ENCODE measurements at places on chromosomes 7 and 10.

- DNase-seq: no peak
Measured at GRCh38 chr10:71243756-71244395, 31.5 kb downstream of the UNC5B start.

- peak; percentile 12 for DNase-seq
Measured at GRCh38 chr10:101292194-101293006, 61.6 kb upstream of the BTRC start.

DNA sequence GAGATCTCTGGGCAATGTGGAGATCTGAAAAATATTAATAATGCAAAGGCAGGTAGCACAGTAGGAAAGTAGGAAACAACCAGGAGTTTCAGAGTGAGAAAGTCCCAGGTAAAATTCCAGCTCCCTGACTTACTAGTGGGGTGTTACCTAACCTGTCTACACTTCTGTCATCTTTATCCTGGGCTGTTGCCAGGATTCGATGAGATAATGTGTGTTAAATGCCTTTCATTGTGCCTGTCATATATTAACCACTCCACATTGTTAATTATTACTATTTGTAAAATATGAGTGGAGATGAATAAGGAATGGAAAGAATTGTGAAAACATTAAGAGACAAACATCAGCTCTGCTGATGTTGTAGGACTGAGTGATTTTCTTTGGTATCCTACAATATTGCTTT lies 50.0 kb upstream of the FRMD4A start:
- DNase-seq: no peak

DNA sequence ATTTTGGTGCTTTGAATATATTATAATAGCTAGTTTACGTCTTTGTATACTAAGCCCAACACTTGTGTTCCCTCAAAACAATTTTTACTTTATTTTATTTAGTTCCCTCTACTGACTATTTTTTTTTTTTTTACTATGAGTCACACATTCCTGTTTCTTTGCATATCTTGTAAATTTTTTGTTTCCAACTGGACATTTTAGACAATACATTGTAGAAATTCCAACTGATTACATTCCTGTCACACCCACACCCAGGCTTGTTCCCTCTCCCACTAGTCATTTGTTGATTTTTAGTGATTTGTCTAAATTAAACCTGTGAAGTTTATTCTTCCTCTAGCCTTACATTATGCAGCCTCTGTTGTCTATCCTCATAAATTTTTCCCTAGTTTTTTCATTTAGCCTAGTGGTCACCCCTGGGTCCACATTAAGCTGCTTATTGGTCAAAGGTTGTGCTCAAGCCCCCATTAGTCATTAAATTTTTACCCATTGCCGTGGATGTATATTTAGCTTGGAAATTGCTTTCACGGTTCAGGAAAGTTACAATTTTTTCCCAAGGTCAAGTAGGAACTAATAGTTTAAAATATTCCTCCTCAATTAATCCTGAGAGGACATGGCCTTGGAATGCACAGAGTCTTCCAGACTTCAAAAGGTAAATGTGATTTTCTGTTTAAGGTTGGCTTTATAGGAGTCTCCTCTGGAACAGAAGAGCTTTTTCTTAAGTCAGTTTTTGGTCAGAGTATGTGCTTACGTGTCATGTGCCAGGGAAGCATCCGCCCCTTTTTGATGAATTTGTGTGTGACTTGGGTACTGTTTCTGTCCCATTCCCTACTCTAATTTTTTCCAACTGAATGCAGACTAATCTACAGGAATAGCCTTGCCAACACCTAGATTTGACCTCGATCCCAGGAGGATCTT lies 207.6 kb upstream of the TMEM72 start:
- DNase-seq: no peak

- no peak for DNase-seq
Measured at GRCh38 chr7:12518920-12519681, 51.4 kb upstream of the SCIN start.

DNA sequence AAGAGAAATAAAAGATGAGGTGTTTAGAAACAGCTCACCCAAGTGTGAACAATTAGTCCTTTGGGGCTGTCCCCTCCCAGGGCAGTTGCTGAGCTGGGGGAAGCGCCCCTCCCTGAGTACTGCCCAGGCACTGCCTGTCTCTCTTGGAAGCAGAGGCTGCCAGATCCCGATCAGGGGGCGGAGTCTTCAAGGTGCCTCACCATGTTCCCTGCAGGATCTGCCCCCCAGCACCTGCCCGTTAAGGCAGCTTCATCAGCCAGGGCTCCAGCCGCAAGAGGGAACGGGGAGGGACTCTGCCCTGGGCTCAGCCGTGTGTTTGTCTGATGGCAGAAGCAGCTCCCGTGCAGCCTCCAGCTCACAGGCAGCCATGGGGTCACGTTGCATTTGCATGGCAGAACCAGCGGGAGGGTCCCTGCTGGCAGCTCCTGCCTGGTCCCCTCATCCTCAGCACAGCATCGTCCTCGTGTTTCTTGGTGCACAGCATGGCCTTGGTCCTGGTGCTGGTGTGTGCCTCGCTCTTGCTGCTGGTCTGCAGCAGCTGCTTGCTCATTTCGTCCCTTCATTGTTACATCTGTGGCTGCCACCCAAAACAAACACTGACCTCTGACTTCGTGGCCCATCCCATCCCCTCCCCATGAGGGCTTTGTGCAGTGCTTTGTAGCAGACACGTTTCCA lies 10.7 kb upstream of the DPYSL4 start:
- DNase-seq: no peak

DNA sequence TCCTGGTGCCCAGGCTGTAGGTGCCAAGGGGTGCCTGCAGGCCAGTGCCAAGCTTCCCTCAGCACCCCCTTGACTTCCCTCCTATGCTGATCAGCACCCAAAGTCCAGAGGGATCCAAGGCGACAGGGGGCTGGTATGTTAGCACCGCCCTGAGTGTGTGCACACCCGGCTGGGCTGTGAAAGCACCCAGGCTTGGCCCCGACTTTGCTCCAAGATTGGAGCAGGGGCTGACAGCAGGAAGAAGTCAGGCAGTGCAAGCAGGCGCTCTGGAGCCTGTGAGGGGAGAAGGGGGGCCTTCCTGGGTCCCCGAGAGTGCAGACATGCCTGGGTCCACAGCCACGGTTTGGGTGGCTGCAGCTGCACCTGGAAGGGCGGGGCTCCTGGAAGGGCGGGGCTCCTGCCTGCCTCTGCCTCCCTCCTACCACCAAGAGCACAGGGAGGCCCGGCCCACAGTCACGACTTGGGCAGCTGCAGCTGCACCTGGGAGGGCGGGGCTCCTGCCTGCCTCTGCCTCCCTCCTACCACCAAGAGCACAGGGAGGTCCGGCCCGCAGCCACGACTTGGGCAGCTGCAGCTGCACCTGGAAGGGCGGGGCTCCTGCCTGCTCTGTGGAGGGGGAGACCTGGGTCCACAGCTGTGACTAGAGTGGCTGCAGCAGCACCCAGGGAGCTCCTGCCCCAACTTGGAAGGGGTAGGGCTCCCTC lies 30.2 kb upstream of the ZMYND11 start:
- no peak for DNase-seq

All from cerebellar nuclear complex (tissue), 1 donor.